ENCODE measurements at places on chromosomes 5 and 9.

- DNase-seq, result no peak
Observed at GRCh38 chr5:169736653-169737052, 99.6 kb downstream of the DOCK2 start.

DNA sequence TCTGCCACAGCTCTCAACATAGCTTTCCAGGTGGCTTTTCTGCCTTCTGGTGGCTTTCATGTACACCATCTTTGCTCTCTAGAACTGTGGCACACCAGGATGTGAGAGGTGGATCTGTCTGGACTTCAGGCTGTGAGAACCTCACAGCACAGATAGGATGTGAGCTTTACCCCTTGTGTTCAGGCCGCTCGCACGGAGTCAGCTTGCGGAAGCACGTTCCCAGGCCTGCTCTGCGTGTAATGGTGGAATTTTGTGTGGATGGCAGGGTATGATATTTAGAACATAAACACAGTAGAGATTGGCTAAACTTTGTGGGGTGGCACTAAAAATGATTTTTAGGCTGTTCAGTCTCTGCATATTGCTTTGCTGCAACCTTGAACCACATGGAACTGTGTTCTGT, 250.5 kb downstream of the FANCC start:
- DNase-seq, result no peak

DNA sequence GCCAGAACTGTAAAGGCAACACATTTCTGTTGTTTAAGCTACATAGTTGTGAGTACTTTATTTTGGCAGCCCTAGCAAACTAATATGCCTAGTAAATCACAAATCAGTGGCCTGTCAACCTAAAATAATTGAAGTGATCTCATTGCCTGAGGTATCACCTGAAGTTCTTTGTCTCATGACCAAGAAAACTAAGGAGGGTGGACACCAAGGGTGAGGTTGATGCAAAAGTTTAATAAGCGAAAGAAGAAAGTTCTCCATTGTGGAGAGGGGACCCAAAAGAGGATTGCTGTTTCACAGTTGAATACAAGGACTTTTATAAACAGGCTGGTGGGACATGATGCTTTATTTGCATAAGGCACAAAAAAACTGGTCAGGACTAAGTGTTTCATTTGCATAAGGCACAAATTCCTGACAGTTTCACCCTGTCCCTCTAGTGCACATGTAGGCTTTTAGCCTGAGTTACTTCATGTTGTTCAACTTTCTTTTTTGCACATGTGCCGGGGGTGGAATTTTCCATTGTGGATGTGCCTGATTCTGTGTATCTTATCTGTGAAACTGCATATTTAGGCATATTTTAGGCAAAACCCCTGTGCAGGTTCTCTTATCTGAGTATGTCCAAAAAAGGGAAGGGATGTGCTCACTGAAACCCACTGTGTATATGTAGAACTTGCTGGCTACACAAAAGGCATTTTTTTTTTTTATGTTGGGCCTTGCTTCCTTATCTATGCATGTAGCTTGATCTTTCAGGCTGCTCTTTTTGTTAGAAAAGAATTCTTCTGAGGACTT, 108.6 kb upstream of the RAI14 start:
- no peak for DNase-seq

DNA sequence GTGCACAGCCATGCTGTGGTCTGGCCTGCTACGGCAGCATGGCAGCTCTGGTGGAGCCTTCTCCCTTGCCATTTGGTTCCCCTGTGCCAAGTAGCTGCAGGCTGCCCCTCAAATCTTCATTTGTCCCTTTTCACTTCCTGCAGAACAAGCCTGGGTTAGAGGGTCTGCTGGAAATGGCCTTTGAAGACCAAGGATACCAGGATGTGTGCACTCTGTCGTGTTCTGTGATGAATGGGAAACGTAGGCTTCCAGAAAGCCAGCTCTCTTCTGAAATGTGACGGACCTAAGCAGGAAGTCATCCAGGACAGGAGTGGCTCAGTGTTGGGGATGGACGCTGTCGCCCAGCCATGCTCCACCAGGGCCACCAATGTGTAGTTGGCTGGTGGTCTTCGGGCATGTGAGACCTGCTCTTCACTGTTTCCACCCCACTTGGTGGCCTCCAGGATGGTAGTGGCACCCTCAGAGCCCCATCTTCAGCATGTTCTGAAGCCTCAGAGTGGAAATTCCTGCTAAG, 3.4 kb upstream of the POMT1 start:
- no peak for DNase-seq

DNA sequence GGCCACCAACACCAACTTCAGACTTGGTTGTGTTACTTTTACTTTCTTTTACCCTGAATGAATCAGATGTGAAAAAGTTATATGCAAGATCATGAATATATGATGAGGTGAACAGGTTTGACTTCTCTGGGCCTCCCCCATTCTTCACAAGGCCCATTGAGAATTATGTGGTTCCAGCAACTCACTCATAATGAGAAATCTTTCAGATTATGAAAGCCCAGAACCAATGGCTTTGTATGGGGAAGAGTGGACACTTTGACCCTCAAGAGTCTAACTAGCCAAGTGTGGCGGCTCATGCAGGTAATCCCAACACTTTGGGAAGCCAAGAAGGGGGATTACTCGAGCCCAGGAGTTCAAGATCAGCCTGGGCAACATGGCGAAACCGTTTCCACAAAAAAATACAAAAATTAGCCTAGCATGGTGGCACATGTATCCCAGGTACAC, 16.1 kb upstream of the LNPEP start:
- DNase-seq, result no peak

DNA sequence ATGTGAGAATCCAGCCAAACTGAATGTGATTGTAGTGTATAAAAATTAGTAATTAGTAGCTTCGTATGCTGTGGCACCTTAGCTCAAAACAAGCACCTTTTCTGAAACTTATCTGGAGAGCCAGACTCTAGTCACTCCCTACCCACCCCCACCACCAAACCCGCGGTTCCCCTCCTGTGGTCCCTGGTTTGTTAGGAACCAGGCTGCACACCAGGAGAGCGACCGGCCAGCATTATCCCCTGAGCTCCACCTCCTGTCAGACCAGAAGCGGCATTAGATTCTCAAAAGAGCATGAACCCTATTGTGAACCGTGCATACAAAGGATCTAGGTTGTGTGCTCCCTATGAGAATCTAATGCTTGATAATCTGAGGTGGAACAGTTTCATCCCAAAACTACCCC, 498.6 kb downstream of the CHSY3 start:
- no peak for DNase-seq

DNA sequence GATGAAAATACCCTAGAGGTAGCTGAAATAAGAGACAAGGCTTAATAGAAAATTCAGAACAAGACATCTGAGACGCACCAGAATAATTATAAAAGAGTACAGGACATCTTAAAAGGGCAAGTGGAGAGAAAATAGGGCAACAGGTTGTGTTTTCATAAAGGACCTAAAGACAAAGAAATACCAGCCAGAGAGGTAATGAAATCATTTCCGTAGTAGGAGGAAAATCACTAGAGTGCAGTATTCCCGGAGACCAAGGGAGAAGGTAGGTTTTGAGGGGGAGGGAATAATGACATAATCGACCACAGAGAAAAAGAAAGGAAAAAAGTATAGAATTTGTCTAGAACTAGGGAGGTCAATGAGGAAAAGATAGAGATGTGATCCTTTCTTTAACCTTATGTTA, 26.2 kb upstream of the CTNNAL1 start:
- no peak for DNase-seq

- no peak for DNase-seq
Observed at GRCh38 chr5:7053528-7054209, 340.4 kb downstream of the TENT4A start.
